ENCODE measurements at places on chromosomes 7 and 10.

- no peak for DNase-seq
Measured at GRCh38 chr7:156754201-156754600, 113.6 kb downstream of the RNF32 start.

- DNase-seq: no peak
Measured at GRCh38 chr10:33095867-33096815, 138.1 kb upstream of the ITGB1 start.

DNA sequence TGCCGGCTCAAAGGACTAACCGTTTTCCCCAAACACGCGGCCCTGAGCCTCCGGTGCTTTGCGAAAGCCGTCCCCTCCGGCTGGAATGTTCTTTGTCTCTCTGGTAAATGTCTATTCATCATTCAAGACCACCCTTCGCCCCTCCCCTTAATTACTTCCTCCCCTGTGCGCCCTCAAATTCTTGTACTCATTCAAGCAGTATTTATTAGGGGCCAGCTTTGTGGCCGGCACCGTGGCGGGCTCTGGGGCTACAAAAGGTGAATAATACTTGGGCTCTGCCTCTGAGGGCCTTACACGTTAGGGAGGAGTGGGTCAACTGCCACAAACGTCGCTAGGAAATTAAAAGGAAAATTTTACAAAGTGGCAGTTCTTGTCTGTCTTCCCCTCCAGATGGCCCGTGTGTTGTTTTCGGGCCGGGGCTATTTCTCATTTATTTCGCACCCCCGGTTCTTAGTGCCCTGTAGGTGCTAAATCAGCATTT is 1.5 kb upstream of the MEST start:
- peak; percentile 73 for DNase-seq

- DNase-seq: no peak
Measured at GRCh38 chr7:47465191-47465590, 116.7 kb downstream of the TNS3 start.

DNA sequence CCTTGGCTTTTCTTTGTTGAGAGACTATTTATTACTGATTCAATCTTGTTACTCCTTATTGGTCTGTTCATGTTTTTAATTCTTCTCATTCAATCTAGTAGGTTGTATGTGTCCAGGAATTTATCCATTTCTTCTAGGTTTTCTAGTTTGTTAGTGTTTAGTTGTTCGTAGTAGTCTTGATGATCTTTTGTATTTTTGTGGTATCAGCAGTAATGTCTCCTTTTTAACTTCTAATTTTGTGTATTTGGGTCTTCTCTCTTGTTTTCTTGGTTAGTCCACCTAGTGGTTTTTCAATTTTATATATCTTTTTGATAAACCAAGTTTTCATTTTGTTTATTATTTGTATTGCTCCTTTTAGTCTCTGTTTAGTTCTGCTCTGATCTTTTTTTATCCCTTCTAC is 546.9 kb upstream of the TPK1 start:
- DNase-seq: no peak

DNA sequence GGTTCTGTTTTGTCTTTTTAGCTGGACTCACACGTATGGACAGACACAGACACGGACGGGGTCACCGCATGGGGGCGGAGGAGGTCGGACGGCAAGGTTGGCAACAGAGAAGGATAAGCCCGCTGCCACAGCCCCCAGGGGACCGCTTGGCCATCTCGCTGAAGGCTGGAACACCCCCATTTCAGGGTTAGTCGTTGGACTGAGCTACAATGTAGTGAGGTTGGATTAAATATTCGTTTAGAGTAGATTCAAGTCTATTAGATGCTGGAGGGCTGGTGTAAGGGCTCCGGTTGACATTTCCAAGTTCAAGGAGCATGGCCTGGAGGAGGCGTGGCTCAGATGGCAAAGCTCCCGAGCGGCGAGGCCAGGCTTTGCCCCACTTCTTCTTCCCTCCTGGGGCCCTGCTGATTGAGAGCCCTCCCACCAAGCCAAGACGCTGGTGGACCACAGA is 35.2 kb downstream of the PPIF start:
- DNase-seq: peak; percentile 25

DNA sequence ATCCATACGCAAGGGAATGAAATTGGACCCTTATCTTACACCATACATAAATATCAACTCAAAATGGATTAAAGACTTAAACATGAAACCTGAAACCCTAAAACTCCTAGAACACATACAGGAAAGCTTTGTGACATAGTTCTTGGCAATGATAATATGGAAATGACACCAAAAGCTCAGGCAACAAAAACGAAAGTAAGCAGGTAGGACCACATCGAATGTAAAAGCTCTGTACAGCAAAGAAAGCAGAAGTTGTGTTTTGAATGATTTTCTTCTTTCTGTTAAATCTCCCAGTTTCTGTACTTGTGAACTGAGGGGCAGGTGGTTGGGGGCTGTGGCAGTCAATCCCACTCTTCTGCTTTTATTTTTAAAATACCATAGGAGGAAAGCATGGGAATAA is 368.4 kb upstream of the PODXL start:
- DNase-seq: no peak

- DNase-seq: peak; percentile 65
Measured at GRCh38 chr10:116715341-116715740, 27.0 kb downstream of the HSPA12A start.

- DNase-seq: no peak
Measured at GRCh38 chr7:36002900-36003299, 150.2 kb upstream of the EEPD1 start.

DNA sequence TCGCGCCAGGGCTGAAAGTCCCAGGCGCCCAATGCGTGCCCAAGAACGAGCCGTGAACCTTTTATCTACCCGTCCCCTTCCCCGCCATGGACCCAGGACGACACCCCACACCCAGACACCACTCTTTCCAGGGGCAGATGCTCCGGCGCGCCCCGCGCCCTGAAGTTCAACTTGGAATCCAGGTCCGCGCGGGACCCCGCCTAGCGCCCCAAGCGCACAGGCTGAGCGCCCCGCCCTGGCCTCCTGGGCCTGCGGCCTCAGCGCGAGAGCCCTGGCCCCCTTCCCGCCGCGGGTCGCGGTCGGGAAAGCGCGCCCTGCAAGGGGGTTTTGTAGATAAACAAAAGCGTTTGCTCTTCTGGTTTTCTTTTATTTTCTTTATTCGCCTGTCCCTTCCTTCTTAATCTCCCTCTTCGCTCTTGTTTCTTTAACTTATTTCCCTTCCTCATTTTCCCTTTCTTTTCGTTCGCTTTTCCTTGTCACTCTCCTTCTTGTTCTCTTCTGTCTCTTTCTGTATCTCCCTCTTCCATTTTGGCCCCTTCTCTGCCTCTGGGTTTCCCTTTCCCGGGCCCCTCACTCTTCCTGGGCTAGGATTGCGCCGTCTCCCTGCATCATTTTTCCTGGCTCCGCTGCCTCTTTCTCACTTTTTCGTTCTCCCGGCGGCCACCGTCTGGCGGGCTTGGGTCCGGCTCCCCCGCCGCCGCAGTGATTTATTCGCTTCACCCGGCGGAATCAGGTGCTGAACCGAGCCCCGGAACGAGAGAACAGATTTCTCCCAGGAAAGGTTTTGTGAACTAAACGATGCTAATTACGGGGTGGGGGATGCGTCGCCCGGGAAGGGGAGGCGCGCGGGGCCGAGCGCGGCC is 15.3 kb upstream of the PAX2 start:
- peak; percentile 39 for DNase-seq

DNA sequence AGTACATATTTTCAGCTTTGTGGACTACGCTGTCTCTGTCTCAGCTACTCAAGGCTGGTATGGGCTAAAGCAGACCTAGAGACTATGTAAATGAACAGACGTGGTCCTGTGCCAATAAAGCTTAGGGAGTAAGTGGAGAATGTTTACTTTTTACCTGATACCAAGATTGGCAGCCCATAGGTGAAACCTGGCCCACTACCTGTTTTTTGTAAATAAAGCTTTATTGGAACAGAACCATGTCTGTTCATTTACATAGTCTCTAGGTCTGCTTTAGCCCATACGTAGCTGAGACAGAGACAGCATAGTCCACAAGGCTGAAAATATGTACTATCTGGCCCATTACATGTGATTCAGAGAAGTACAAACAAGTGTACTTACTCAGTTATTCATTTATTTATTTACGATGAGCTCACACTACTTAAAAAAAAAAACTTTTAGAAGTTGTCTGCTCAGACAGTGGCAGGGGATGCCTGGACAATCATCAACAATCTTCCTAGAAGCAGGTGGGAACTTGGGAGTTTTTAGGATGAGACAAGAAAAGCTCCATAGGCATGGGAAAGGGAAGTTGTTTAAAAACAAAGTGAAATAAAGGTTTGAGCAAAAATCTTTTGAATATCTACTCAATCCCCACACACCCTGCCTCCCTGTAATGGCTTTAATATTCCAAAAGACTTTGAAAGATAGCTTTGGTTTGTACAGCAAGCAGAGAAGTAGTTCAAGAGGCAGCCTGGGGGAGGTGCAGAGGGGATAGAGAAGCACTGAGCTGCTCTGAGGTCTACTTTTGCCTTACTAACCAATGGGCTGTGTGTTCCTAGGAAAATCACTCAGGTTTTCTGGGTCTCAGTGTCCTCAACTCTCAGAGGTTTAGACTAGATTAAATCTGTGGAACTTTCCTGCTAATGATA is 114.4 kb upstream of the AFAP1L2 start:
- no peak for DNase-seq

DNA sequence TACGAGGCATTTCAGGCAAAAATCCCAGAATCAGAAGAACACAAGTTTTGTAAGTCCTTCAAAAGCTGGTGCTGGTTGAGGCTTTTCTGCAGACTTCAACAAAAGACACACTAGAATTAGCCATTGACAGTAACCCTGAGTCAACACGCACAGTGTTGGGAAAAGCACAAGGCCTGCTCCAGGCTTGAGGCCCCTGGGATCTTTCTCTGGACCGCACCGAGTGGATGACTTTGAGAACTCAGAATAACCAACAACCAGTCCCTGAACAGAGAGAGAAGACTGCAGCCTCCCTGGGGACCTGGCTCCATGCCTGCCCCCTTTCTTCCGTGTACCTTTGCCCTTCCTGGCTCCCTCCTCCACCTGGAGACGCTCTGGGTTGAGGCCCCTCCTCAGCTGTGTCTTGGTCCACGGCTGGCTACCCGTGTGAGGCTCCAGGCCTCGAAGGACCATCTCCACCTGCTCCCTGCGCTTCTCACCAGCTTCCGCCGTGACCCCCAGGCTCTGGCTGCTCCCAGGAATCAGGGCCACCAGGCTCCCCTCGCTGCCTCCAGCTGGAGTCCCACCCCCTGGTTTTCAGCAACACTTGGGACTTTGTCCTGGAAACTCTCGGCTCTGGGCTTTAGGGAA is 28.4 kb downstream of the DIP2C start:
- peak; percentile 58 for DNase-seq

GRCh38 chr10:112191041-112191590 is 7.6 kb upstream of the GPAM start:
- DNase-seq: no peak

GRCh38 chr10:22807238-22807637 is 92.9 kb upstream of the PIP4K2A start:
- DNase-seq: no peak

DNA sequence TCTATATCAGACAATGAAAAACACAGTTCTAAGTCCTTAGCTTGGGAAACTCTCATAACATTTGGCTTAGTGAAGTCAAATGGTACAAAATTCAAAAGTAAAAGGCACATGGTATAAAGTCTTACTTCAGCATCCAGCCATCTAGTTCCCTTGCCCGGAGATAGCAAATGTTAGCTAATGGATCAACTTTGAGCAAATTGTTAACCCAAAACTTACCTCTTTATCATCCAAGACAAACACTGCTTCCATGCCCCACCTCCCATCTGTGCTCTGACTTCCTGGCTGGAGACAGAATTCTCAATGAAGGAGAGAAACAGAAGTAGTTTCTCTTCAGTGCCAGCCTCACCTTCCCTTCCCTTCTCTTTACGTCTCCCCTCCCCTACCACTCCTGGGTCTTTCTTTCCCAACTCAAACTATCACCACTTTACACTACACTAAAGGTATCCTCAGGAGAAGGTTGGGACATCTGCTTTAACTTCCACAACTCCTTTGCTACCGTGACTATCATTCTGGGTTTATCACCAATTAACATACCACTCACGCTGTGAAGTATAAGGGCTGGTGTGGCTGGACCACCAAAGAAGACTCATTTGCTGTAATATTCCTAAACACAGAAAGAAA is 21.2 kb upstream of the ZNRF2 start:
- DNase-seq: no peak

GRCh38 chr7:143901332-143901667 is 676 bp downstream of the TCAF1 start:
- DNase-seq: peak; percentile 73

DNA sequence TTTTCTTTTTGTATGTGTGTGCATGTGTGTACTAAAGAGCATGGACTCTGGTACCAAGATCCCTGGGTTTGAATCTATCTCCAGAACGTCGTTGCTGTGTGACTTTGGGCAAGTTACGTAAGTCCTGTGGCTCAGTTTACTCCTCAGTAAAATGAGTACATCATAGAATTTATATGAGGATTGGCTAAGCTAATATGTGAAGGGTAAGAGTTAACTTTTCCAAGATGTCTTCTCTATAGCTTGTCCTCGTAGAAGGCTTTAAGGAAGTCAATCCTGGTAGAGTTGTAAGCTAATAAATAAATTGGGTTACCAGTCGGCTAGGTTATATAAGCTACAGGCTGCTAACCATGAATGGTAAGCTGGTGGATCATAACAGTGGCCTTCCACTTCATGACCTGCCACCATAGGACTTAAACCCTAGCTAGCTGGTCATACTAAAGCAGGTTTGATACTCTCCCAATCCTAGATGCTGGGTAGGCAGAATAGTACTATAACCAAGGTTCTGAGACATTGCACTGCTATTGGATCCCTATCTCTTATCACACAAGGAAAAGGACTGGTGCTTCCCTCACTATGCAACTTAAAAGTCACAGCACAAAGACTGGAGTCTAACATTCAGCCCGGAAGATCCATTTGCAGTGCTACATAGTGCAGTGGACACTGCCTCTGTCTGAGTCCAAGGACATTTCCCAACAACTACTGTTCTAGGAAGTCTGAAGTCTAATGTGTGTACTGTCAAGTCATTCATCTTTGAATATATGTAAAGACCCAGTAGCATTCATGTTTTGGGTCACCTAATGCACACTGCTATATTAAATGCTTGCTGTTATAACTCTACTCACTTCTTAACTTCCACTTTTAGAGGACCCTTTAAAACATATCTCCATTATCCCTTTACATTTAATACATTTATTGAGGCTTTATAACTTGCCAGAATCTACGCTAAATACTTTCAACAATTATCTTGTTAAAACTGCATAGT is 156.2 kb downstream of the CRPPA start:
- no peak for DNase-seq

DNA sequence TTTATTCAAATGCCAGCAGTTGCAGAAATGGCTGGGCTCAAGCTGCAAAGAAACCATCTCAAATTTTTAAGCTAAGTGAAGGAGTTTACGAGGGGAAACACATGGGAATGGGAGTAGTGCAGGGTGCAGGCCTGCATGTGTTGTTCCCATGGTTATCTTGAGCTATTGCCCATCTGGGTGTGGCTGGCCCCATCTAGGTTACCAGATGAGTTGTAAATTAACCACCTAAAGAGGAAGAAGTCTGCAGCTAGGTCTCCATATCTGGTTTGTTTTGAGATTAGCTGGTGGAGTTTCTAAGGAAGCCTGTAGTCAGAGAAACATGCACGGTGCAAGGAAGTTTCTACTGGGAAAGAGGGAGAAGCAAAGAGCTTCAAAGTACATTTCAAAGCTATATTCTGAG is 23.3 kb upstream of the STEAP2 start:
- DNase-seq: no peak

GRCh38 chr10:133378251-133379096 is 588 bp upstream of the PAOX start:
- DNase-seq: peak; percentile 77

- DNase-seq: peak; percentile 80
Measured at GRCh38 chr10:33074443-33074842, 116.4 kb upstream of the ITGB1 start.

GRCh38 chr7:126150278-126150958 is 1102.3 kb downstream of the GRM8 start:
- no peak for DNase-seq

All from muscle of leg (tissue), 16 donors.